ENCODE measurements at places on chromosomes 6 and 20.

DNA sequence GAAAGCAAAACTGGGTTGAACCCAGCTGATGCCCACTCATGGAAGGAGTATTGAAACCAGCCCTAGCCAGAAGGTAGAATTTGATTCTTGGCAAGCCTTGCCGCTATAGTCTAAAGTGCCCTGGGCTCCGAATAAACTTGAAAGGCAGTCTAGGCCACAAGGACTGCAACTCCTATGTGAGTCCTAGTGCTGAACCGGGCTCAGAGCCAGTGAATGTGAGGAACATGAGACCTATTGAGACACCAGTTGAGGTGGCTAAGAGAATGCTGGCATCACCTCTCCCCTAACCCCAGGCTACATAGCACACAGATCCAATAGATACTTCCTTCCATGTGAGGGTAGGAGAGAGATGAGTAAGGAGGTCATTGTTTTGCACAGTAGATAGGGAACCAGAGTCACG lies 3.5 kb upstream of the DEFB110 start:
- no peak for DNase-seq

DNA sequence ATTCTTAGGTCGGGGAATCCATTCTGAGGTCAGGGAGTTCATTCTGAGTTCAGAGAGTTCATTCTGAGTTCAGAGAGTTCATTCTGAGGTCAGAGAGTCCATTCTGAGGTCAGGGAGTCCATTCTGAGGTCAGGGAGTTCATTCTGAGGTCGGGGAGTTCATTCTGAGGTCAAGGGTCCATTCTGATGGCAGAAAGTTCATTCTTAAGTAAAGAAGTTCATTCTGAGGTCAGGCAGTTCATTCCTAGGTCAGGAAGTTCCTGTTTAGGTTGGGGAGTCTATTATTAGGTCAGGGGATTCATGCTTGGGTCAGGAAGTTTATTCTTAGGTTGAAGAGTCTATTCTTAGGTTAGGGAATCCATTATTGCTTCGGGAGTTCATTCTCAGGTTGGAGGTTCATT lies 16.5 kb upstream of the NXT1 start:
- DNase-seq = no peak

DNA sequence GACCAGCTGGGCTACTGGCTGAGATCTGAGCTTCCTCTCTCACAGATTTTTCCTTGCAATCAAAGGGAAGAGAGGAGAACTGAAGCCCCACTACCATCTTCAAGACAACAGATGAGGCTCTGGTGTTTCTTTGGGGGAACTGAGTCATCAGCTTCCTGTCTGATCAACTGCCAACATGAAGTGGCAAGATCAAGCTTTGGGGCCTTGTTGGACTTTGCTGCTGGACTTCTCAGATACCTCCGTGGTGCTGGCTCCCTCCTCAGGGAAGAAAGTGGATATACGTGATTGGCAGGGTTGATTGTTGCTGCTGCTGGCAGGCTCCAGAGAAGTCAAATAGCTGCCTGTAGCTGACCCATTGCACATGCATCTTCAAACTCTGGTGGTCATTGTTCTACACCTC lies 3.6 kb upstream of the TOX2 start:
- no peak for DNase-seq

DNA sequence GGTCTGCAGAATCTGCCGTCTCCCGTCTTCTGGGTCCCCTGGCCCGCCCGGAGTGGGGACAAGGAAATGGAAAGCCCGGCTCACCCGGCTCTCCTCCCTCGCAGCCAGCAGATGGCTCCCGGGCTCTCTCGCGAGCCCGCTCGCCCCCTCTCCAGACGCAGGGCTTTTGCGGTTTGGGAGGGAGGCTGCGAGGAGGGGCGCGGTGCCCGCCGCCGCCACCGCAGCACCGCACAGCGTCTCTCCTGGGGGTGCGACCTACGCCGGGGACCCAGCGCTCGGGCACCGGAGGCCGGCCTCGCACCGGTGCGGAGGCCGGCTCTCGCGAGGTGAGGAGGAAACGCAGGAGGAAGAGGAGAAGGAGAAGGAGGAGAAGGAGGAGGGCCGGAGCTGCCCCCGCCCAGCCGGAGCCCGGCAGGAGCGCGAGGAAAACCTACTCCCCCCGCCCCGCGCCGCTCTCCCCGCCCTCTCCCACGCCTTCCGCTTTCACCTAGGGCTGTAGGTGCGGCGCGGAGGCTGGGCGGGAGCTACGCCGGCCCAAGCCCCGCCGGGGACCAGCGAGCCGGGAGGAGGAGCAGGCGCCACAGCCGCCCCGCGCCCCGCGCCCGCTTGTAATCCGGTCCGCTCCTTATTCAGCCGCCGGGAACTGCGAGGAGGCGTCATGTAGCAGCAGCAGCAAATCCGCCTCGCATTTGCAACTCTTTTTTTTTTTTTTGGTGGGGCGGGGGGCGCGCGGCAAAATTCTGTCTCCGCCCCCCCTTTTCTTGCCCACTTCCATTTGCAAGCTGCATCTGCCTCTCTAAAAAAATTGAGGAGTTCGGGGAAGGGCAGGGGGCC lies at the start of gene CARMIL1:
Gene CARMIL1 (plus strand): TSS at position 461 of the 834 bp plus-strand sequence. CDS start 422 bp downstream, outside the sequence.
- DNase-seq = peak; percentile 53

DNA sequence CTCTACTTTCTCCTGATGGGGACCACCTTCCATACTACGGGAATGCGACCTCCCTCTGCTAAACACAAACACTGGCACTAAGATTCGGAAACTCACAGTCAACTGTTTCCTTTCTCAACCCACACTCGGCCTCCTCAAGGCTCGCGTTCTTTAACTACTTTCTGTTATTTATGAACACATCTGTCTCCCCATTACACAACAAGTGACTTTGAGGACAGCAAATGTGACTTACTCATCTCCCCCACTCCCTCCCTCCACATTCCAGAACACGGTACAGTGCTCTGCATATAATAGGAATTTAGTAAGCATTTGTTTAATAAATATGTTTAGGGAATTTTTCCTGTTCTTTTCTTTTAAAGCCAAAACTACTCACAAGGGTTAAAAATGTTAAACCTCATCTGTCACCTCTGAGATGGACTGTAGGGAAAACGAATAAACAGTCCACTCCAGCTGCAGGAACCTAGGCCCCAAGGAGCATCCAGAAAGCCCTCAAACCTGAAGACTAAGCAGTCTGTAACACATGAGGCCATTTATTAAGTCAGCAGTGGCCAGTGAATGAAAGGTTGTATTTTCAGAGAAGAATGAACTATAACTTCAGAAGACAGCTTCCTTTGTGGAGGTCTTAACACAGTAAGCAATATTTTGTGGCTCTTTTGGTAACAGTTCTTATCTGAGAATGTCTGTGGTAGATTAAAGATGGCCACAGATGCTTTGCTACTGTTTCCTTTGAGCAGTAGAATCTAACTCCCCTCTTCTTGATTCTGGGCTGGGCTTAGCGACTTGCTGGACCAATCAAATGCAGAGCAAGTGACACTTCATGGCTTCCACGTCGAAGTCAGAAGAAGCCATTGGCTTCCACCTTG lies 209.6 kb upstream of the DTNBP1 start:
- DNase-seq = no peak

DNA sequence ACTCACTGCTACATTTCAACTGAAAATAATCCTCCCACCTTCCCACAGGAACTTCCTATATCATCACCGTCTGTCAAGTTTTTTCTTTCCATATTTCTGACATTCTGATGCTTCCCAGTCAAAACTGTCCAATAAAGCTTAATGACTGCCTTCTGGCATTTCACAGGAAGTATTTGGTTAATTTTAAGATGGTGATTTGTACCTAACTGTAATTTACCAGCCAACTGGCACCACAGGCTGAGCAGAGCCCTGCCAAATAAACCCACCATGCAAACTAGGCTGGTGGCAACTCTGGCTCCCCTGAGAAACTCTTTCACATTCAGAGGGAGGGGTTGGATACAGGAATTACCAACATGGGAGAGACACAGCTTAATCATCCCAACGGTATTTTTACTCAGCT lies 50.0 kb downstream of the KLHL32 start:
- DNase-seq = no peak

- DNase-seq = no peak
Measured at GRCh38 chr6:108074057-108074358, 533 bp downstream of the OSTM1 start.

DNA sequence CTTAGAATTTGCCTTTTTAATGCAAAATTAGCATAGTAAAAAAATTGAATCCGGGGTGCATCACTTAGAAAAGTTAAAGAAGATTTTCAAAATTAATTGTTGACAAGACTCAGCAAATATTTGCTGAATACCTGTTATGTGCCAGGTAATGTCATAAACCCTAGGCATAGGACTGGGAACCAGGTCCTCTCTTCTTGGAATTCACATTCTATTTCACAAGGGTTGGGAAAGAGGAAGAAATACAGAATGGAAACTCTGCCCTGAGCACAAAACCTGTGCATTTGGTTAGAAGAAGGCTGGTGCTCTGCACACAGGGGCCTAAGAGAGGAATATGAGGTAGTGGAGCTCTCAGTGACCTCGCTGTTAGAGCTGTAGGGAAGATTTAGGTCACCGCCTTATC lies 573.8 kb upstream of the AGPAT4 start:
- no peak for DNase-seq

DNA sequence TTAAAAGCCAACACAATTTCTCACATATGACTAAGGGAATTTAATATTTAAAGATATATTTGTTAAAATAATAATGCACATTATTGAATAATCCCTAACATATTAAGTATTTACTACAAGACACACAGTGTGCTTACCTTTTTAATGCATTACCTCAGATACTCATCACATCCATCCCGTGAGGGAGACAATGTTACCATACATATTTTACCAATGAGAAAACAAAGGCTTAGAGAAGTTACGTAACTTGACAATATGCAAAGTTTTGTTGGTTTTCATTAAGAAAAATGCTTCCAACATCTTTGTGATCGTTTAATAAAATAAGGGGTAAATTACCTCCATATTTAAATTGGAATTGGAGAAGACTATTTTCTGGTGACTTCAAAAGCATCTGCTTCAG lies 4.3 kb downstream of the IFNGR1 start:
- no peak for DNase-seq

All from CD4-positive, alpha-beta T cell treated with Interleukin-15 for 4 hours (primary cell).